Substantia nigra (tissue), 51 donors: ENCODE measurements at places on chromosomes 5 and 9.

DNA sequence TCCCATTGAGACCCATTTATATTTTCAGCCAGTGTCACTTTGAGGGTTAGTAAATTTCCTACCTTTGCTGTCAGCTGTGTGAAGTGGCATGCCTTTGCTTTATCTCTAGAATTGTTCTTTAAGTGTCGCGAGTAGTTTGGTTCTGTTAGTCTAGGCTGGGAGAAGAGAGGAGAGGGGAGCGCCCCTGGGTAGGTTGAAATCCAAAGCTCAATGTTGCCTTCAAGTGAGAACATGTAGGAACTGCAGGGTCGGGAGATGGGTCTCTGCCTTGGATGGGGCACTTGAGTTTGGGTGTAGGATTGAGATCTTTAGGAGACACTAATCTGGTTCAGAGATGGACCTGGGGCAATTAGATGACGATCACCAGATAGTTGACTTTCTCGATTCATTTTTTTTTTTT is 46.3 kb downstream of the STC2 start:
- DNase-seq: no peak

GRCh38 chr5:91092859-91093783 is 290.0 kb downstream of the ARRDC3 start:
- DNase-seq: no peak

- no peak for DNase-seq
Observed at GRCh38 chr5:68450245-68450852, 234.8 kb downstream of the PIK3R1 start.

DNA sequence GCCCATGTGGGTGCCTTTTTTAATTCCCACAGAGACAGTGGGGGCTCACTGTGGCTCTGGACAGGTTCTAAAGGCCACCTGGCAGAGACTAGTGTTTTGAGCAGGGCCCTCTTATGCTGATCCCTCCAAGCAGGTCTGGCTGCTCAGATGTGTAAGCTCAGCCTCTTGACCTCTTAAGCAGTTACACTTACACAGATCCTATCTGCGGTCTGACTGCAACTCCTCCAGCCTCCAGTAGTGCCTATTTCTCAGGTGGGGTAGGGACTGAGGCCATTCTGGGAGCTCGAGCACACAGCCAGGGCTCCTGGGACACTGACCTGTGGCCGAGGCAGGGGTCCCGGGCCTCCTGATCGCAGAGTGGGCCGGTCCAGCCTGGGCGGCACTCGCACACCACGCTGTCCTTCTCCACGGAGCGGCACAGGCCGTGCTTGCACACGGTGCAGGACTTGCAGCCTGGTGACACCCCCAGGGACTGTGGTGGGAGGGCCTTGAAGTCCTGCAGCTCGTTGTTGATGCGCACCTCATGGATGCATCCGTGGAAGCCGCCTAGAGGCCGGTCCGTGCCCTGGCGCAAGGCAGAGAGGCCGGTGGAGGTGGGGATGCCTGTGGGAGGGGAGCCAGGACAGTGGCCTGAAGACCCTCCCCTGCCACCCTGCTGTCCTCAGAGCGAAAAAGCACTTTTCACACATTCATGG is 91.9 kb upstream of the PANK3 start:
- no peak for DNase-seq

DNA sequence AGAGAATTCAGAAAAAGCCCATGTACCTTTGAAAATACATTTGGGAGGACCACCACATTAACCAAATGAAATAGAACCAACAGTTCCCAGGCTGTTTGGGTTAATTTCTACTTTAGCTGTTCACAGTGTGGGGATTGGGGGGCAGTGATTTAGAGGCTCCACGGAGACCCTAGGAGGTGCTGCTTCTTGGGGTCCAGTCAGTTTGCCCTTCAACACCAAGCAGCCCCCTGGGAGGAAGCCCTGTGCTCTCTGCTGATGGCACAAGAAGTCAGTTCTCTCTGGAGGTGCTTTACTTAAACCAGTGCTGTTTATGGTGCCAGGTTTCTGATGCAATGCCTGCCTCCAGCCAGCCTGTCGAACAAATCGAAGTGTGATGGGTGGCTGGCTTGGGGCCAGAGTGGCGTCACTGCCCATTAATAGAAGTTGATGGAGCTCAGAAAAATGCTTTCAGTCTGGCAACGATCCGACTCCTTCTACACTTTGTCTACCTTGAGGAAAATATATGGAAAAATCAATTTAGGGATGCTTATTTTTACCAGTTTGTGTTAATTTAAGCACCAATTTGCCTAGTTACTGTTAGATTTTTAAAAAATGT is 134.0 kb downstream of the SNX18 start:
- peak; percentile 38 for DNase-seq

DNA sequence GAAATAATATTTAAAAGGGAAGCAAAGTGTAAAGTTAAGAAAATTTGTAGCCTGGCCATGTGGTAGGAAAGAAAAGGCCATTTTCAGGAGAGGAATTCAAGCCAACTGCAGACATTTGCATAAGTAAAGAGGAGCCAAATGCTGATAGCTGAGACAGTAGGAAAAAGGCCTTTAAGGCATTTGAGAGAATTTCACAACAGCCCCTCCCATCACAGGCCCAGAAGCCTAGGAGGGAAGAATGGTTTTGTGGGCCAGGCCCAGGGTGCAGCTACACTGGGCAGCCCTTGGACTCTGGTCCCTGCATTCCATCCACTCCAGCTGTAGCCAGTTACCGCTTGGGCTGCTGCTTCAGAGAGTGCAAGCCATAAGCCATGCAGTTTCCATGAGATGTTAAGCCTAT is 1556.8 kb downstream of the EFNA5 start:
- DNase-seq: no peak

DNA sequence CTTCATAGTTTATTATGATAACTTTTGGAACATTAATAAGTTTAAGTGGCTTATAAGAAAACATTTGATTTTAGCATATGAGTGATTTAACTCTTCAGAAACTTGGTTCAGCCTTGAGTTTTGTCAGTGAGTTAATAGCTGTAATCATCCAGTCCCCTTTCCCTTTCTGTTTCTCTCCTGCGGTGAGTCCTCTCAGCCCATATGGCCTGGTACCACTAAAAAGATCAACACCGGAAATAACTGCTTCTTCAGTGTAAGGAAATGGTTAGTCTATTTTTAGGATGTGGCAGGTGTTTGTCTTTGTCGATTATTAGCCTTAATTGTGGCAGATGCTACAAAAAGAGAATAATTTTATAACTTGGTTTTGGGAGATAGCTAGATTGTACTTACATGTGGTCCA is 120.2 kb upstream of the GRHPR start:
- no peak for DNase-seq

GRCh38 chr5:140196115-140196814 is 21.3 kb downstream of the CYSTM1 start:
- no peak for DNase-seq

GRCh38 chr9:110785166-110785565 is 116.6 kb downstream of the MUSK start:
- DNase-seq: no peak

DNA sequence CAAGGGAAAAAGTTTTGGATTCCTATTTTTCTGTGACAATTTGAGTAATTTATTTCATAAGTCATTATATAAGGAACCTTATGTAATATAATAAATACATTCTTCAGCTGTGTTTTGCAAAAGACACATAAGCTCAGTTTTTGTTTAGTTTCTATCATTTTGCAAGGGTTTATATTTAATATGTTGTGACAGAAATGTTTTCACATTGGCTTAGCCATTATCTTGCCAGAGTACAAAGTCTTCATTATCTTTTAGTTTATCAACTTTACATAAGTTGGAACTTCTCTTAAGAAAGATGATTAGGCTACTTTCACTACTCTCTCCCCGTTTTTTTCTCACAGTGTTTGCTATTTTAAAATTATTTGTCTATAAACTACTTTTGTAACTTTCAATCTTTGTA is 54.8 kb downstream of the ERCC6L2 start:
- no peak for DNase-seq

- no peak for DNase-seq
Observed at GRCh38 chr5:40578501-40579451, 100.9 kb upstream of the PTGER4 start.

- no peak for DNase-seq
Observed at GRCh38 chr9:91991721-91992341, 41.8 kb upstream of the ROR2 start.

GRCh38 chr5:35863159-35863558 is 6.5 kb downstream of the IL7R start:
- DNase-seq: no peak

DNA sequence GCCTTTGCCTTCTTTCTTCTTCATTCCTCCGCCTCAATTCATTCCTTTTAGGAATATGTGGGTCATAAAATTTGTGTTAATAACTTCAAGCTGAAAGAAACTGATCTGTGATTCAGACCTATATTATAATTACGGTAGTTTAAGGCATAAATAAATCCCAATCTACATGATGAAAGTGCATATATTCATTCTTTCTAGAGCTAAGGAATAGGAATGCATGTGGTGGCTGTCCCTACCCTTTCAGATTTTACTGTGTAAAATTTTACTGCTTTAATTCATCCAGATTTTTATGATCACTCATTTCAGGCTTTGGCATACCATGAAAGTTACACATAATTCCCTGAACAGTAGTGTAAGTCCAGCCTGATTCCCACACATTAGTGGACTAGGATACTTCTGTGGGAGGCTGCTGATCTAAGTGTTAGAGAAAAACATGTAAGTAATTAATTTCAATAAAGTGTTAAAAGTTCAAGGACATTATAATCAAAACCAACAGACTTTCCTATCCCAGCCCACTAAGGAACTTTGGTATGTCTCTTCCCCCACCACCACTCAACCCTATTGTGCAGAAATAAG is 83.1 kb downstream of the HINT1 start:
- DNase-seq: no peak

GRCh38 chr9:71308454-71308853 is 187.0 kb upstream of the TRPM3 start:
- DNase-seq: no peak

- DNase-seq: no peak
Observed at GRCh38 chr9:117825609-117826347, 121.6 kb downstream of the TLR4 start.

- no peak for DNase-seq
Observed at GRCh38 chr9:71921190-71921814, 9.9 kb downstream of the C9orf85 start.

DNA sequence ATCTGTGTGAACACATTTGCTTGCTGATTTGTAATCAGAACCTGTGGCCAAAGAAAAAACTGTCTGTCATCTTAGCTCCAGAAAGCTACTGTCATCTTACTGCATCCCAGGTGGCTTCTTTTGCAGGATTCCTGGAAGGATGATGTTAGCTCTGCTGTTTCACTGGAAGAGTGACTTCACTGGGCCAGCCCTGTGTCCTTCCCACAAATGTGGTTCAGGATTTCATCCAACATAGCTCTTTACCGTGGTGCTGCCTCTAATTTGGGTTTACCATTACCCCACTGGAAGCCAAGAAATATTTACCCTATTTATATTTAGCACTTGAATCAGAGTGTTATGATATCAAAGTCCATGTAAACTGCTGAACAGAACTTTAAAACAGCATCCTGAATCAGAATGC is 501.0 kb downstream of the GADD45G start:
- no peak for DNase-seq

GRCh38 chr9:126071076-126071750 is 255.4 kb upstream of the MVB12B start:
- DNase-seq: no peak

DNA sequence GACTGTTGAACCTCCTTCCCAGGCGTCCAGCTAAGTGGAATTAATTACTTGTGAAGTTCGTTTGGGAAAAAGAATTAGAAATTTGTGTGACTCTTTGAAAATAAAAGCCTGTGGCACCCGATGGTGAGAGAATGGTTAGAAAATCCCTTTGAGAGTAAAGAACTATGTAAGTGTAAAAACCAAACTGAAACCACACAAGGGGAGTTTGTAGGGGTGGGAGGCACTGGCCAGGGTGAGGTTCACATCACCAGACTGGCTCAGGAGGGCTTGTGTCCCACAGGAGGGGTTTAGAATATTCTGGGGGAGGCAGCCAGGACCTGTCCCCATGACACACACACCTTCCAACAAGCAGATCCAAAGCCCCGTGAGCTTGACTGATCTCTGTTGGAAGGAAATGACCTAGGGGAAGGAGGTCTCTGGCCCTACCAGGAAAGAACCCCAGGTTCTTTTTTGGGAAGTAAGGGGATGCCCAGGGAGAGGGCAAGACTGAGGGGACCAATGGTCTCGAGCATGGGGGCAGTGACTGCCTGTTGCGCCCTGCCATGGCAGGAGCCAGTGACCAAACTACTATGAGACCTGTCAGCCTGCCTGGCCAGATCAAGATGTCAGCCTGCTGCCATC is 4.3 kb downstream of the SPATA24 start:
- DNase-seq: no peak
